ENCODE measurements at places on chromosomes 6 and 20. TPM values are rescaled to one million over a fixed set of nuclear protein-coding genes. Genes with fewer than 3 reads are reported as not detected.

DNA sequence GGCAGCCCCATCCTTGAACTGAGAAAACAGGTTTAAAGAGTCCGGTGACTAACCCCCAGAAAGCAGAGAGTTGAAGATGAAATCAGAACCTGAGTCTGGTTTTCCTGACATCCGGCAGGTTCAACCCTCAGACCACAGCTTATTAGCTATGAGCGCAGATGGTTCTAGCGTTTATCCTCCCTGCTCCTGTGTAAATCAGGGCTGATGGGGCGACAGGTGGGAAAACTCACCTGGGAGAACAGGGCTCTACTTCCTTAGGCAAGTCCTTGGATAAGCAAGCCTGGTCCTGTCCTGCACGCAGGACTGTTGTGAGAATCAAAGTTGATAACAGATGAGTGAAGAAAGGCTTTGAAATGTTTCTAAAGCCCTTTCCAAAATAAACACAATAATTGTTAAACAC is 31.4 kb downstream of the GHRH start:
- no peaks in the 10 kb centered on the region for H3K4me1 ChIP-seq
- H3K36me3 ChIP-seq, result peaks cover 94% of the 10 kb centered on the region
- H3K27me3 ChIP-seq, result no peaks in the 10 kb centered on the region
- no peak overlapping the region for H3K27ac ChIP-seq

GRCh38 chr6:130269969-130270635 is 47.4 kb upstream of the SAMD3 start:
- no peak overlapping the region for H3K4me3 ChIP-seq
- no peak overlapping the region for H3K27ac ChIP-seq
- no peaks in the 10 kb centered on the region for H3K4me1 ChIP-seq
- no peaks in the 10 kb centered on the region for H3K27me3 ChIP-seq
- DNase-seq, result no peak

DNA sequence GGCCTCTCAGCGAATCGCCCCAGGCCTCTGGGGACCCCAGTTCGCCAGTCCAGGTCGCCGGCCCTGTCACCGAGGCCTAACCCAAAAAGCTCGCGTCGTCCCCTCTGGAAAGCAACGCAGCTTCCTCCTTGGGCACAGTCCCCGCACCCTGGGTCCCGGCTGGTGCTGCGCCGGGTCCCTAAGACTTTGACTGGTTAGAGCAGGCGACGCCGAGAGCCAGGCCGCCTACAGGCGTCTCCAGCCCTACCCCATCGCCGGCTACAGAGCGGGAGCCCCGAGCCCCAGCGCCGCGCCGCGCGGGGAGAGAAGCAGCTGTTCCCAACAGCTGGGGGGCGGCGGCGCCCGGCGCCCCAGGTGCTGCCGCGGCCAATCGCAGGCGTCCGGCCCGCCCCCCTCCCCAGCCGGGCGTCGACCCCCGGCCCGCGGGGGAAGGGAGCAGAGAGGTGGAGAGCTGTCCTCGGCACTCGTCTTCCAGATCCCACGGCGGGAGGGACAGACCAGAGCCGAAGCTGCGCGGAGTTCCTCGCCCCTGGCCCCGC is 540 bp upstream of the RBM24 start:
- DNase-seq, result peak; percentile 2
- H3K27me3 ChIP-seq, result peaks cover 19% of the 10 kb centered on the region
- H3K36me3 ChIP-seq, result no peaks in the 10 kb centered on the region
- H3K4me3 ChIP-seq, result no peak overlapping the region

Gene CTSZ
- 322 TPM for total RNA-seq

- no peaks in the 10 kb centered on the region for H3K36me3 ChIP-seq
- no peak overlapping the region for H3K4me3 ChIP-seq
- DNase-seq, result no peak
- no peaks in the 10 kb centered on the region for H3K27me3 ChIP-seq
- H3K27ac ChIP-seq, result no peak overlapping the region
- no peaks in the 10 kb centered on the region for H3K4me1 ChIP-seq
Measured at GRCh38 chr6:161684731-161685475, 411.0 kb upstream of the AGPAT4 start.
